ENCODE measurements at places on chromosomes 3 and 15.
A peak's percentile ranks its signal among the peaks of the same experiment; 100 is the strongest.

GRCh38 chr15:49458145-49458544 is 35.1 kb downstream of the FGF7 start:
- peak; percentile 20 for DNase-seq

DNA sequence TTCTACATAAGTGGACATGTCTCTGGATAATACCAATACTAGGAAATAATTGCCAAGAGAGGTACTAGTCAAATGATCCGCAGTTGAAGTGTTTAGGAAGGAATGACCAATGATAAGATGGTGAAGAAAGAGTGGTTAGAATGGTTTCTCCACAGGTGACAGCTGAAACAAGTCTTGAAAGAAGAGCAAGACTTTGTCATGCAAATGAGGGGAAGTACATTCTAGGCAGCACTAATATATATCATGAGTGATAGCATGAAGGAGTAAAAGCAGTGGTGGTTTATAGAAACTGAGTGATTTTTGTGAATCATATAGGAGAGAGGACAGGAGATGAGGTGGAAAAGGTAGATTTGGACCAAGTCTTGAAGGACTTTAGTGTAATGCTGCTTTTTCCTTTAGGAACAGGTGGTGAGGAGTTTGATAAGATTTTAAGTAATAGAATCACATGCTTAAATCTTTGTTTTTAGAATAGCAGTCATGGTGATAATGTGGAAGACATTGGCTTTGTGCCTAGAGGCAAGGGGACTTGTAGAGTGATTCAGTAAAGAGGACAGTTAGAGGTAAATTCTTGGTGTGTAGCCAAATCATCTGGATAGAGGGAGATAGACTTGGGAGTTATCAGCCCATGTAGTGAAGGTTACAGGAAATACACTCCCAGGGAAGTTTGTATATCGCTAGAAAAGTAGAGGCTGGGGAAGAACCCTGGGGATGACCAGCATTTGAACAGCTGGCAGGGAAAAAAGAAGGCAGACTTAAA is 31.9 kb downstream of the SLMAP start:
- no peak for DNase-seq

DNA sequence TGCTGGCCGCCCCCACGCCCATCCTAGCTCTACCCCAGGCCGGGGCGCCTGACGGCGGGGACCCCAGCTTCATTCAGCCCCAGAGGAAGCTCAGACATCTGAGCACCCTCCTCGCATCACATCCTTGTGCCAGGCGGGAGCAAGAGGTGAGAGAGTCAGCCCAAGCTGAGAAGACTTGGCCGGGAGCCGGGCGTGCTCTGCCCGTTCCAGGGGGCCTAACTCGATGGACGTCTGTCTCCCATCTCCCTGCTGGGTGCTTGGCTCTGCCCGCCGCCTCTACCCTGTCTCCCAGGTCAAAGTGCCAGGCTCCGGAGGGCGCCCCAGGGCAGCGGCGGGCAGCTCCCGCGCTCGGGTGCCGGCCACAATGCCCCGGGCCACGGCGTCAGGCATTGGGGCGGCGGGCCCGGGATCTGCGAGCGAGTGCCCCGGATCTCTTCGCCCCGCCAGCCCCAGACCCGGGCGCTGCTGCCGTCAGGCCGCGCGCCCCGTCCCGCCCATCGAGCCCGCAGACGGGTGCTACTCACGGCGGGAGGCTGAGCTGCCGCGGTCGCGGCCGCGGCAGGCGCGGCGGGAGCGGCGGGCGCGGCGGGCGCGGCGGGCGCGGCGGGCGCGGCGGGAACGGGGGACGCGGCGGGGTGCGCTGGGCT is 388 bp downstream of the DAPK2 start:
- no peak for DNase-seq

- DNase-seq, result no peak
Measured at GRCh38 chr15:55283379-55284147, 6.0 kb downstream of the RAB27A start.

DNA sequence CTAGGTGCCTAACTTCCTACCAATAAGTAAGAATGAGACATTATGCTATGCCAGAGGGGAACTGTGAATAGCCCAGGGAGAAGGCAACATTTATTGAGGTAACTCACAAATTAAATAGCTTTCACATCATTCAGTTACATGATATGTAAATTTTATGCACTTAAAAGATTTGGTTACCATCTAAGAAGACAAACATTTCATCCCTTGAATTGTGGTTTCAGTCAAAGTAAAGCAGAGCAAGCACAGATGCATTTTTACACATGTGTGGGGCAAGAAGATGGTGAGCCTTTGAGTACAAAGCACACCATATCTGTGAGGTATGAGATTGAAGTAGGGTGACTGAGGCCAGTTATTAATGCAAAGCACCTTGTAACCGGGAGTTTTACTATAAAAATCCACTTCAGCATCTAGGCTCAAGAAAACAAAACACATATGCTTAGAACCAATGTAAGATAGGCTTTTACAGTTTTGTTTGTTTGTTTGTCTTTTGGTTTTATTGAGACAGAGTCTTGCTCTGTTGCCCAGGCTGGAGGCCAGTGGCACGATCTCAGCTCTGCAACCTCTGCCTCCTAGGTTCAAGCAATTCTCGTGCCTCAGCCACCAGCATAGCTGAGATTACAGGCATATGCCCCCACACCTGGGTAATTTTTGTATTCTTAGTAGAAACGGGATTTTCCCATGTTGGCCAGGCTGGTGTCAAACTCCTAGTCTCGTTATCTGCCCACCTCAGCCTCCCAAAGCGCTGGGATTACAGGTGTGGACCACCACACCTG is 3.5 kb downstream of the PLSCR2 start:
- no peak for DNase-seq

DNA sequence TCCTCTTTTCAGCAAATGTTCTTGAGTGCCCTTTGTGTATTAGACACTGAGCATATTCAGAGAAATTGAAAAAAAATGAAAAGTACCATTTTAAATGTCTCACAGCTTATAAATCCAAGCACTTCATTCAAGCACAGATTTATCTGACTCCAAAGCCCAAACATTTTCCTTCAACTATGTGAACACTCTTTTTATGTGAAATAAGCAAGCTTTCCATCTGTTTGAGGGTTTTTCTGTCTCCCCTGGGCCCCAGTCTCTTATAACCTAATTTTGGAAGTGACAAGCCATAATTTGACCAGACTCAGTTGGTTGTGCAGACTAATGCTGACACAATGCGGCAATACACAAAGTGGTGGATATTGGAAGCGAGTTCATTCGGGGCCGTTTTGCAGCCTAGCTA is 170.3 kb downstream of the CNTN6 start:
- DNase-seq, result no peak

DNA sequence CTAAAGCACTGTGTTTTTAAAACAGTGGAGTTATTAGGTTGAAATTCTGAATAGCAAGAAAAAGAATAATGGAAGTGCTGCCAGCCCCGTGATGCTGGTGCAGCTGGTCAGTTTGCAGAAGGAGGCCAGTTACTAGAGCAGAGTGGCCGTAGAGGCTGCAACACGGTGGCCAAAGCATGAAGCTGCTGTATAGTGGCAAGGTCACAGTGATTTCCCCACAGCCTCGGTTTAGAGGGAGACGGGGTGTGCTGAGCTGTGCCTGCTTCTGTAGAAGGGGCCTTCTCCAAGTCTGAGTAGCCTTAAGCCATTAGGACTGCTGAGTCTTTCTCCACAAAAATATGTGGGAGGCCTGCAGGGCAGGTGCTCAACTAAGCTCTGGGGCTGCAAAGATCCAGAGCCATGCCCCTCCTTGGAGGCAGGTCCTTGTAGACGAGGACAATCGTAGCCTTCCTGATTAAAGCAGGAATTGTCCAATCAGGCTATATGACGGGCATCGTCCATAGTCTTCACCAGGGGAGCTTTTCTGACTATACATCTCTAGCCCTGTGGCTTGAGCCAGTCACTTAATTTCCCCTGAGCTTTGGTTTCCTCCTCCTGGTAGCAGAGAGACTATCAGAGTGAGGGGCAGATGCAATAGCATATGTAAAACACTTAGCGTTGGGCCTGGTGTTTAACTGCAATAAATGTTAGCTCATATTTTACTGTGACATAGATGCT is 151.6 kb downstream of the PGPEP1L start:
- no peak for DNase-seq

- DNase-seq, result no peak
Measured at GRCh38 chr3:82354228-82354627, 592.8 kb upstream of the GBE1 start.
